AG04449 (cell line): ENCODE measurements at places on chromosomes 3 and 15.

DNA sequence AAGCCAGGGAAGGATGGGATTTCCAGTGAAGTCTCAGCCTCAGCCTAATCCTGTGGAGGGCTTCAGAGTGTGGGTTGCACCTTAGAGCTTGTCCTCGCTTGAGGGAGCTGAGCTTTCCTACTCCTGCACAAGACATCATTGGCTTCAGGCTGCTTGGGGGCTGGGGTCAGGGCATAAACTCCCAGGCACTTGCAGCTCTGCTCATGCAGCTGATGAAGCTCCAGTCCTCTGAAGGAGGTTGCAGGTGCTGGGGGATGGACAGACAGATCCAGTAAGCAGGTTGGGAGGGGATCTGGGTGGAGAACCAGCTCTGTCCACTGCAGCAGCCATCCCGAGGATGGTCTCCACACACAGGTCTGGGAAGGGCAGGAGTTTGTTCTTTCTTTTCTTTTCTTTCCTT is 19.4 kb upstream of the POLG start:
- no peak for DNase-seq

GRCh38 chr3:172367205-172368105 is 80.8 kb downstream of the GHSR start:
- no peak for DNase-seq

DNA sequence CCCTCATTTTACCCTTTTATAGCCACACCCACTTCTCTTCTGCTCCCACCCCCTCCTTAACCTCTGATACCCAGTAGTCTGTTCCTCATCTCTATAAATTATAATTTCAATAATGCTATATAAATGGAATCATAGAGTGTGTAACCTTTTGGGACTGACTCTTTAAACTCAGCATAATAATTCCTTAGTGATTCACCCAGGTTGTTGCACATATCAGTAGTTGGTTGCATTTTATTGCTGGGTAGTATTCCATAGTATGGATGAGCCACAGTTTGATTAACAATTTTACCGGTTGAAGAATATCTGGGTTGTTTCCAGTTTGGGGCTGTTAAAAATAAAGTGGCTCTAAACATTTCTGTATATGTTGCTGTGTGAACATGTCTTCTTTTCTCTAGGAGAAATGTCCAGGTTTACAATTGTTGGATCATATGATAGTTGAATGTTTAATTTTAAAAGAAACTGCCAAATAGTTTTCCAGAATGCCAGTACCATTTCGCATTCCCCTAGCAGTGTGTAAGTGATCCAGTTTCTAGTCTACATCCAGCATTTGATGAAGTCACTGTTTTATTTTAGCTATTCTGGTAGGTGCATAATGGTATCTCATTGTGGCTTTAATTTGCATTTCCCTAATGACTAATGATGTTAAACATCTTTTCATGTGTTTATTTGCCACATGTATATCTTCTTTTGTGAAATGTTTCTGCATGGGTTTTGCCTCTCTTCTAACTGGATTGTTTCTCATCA is 68.5 kb downstream of the VPS8 start:
- no peak for DNase-seq

DNA sequence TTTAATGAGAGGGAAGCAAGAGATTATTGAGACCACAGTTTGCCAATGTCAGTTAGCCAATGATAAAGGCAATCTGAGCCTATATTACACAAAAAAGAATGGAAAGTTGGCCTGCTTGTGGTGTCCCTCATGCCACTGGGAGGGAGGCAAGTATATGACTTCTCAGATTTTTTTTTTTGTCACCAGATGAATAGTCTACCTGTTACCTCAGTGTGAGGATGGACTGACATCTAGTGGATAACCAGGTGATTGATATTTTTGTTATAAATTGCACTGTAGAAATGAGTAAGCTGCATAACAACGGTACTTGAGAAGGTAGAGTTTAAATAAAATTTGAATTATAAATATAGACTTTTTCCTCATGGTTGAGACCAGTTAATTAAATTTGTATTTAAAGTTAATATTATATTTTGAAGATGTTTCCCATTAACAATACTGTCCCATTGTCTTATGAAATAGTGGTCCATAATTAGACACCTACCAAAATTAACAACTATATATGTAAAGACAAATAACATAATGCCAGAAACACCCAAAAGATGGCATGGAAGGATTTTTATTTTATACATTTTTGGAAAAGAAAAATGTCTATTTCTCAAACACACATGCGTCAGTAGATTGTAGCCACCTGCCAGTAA is 237.8 kb upstream of the GADL1 start:
- DNase-seq = no peak

- no peak for DNase-seq
Observed at GRCh38 chr15:69862540-69862939, 235.2 kb downstream of the TLE3 start.

DNA sequence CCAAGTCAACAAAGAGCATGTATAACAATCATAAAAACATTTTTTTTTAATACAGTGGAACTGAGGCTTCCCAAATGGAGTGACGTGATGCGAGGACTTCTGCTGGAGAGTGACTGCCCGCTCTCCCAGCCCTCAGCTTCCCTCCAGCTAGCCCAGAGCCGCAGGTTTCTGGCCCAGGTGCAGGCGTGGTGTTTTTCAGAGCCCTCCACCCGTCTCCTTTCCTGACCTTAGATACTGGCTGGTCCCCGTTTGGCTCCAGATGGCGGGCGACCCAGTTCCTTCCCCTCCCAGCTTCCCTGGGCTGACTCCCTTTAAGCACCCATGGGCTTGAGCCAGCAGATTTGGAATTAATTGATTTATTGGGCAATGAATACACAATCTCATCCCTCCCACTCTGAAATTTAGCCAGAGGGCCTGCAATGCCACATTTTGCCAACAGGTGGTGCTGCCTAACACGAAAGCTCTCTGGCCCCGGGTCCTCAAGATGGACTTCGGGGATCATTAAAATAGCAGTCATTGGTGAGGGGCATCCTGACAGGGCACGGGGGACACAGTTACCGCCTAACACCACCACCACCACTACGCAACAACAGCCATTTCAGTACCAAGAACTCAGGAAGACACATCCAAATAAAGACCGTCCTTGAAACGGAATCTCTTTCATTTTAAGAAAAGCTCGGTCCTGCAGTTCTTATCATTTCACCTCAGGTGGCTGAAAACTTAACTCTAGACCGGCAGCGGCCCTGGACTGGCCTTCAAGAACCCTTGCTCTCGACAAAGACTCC is 47.5 kb upstream of the MUC4 start:
- no peak for DNase-seq

DNA sequence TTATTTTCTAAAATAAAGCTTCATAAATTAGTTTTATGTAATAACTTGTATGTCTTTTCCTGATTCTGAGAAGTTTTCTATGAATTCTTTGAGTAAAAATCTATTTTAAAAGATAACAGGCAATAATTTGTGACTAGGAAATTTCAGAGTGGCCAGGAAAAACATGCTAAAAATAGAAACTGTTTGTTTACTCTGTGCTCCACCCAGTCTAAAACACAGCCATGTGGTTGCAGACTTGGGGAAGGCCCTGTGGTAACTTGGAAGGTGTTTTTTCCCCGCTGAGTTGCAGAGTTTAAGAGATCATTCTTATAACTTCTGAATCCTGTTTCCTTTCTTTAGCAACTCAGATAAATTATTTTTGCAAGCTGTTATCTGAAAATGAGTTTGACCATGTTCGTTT is 21.9 kb downstream of the PLCL2 start:
- DNase-seq = no peak

GRCh38 chr3:184676927-184677326 is 34.9 kb downstream of the MAGEF1 start:
- DNase-seq = no peak

DNA sequence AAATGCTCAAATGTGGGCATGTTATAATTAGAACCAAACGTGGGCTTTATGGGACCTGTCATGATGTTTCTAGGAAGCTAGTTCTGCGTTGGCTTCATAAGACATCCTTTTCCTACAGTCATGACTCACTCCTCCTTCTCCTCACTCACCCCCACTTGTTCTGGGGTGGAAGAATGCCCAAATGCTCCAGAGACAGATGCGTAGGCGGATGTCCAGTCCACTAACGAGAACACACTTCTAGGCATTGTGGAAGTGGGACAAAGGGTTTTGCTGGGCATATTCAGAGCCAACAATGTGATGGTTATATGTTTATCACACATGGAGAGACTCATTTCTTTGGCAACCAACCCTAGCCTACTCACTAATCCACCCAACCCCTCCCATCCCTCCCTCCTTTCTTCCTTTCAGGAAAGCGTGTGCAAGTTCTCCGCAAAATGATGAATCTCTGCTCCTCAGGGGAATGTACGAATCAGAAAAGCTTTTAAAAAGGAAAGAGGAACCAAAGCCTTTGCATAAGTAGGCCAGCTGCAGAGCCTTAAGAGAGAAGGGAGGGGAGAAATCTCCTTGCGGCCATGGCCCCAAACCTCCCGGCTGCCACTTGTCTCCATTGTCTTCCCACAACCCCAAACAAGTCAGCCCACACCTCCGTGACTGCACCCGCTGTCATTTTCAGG is 123.0 kb upstream of the SPRED1 start:
- peak; percentile 85 for DNase-seq

DNA sequence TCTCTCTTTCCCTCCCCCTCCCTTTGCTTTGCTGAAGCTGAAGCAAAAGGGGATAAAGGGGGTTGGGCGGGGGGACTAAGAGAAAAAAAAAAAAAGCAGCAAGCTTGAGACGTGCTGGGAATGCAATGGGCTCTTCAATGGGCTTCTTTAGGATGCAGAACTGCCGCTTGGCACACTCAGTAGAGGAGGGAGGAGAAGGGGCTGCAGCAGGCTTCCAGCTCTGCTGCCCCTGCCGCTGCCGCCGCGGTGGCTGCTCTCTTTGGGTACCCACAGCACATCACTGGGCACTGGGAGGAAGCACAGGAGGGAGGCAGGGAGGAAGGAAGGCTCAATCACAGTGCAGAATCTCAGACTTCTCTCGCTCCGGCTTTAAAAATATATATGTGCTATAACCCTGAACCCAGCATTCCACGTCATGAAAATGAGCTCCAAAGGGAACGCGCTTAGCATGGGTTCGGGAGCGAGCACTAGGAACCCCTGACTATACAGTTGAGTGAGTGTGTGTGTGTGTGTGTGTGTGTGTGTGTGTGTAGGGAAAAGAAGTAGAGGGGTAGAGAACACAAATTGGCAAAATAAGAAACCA is 3.5 kb downstream of the SLITRK3 start:
- no peak for DNase-seq

- DNase-seq = no peak
Observed at GRCh38 chr3:112699436-112699978, 58.6 kb upstream of the CCDC80 start.

DNA sequence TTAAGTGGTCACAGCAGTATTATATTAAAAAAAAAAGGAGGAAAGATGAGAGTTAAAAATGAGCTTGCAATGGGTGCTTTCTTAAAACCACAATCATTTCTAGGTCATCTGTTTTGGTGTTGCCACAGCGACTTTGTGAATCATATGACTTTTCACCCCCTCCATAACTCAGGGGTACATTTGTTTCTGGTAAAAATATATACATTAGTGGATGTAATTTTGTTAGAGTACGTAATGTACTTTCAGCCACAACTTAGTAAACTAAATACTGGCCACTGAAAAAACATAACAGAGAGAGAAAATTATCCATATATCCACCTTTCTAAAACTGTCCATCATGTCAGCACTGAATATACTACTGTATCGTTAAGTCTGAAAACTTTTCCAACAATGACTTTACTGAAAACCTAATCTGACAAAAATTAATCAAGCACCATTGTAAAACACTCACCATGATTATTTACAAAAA is 3.4 kb downstream of the ANKRD28 start:
- peak; percentile 29 for DNase-seq

DNA sequence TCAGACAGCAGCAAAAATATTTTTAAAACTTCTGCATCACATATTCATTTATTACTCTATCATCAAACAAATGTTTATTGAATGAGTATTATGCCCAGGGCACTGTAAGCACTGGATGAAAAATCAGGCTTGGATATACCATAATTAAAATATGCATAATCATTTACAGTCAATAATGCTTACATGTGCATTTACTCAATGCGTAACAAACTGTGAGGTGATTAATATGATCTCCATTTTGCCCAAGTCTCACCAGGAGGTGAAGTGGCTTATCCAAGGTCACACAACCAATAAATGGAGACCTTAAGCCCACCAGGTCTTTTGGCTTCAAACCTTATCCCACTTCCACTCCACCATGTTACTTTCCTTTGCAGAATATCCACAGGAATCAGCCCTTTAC is 117.3 kb upstream of the SLC24A5 start:
- DNase-seq = no peak

- DNase-seq = no peak
Observed at GRCh38 chr3:123380261-123380660, 68.6 kb downstream of the ADCY5 start.

- DNase-seq = no peak
Observed at GRCh38 chr15:28097656-28098359, 1.3 kb downstream of the OCA2 start.

DNA sequence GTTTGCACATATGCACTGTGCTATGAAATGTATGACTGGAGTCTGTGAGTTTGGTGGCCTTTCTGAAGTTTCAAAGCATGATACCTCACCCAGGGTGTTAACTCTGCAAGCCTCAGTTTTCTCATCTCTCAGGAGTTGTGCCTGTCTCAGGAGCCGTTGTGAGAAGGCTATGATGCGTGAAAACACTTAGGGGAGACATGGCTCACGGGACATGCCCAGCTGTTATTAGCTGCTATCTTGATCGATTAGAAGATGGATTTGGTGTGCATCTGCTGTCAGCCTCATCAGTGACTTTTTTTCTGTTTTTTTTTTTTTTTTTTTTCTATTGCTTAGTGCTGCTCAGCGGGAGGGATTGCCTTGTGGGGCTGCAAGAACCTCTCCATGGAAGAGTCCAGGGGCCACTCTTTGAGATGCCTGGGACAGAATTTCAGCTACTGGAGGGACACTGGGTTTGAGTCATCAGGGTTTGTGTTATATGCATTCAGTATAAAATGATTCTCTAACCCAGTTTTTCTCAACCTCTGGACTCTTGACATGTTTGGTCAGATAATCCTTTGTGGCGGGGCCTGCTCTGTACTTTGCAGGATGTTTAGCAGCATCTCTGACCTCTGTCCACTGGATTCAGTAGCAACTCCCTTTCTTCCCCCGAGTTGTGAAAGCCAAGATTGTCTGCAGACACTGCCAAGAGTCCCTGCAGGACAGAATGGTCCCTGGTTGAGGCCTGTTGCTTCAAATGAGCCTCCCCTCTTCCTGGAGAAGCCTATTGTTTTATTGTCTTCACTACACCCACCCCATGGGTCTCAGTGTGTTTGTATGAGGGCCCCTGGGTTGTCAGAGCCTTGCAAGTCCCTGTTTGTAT is 181.4 kb downstream of the CACNA2D3 start:
- no peak for DNase-seq

DNA sequence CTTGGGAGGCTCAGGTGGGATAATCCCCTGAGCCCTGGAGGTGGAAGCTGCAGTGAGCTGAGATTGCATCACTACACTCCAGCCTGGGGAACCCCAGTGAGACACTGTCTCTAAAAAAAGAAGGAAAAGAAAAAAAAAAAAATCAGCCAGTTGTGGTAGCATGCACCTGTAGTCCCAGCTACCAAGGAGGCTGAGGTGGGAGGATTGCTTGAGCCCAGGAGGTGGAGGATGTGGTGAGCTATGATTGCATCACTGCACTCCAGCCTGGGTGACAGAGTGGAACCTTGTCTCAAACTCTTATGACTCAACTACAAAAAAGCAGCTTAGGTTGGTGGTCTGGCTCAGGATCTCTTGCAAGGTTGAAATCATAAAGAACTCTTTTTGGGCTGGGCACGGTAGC is 19.3 kb upstream of the GPX1 start:
- DNase-seq = no peak
